NCI-H187 (cell line): ENCODE measurements at places on chromosomes 7 and 10.
A peak's percentile ranks its signal among the peaks of the same experiment; 100 is the strongest.

- no peak for DNase-seq
Measured at GRCh38 chr7:36309301-36309700, 80.4 kb upstream of the ANLN start.

- no peak for DNase-seq
Measured at GRCh38 chr10:8037941-8038894, 16.3 kb upstream of the GATA3 start.

DNA sequence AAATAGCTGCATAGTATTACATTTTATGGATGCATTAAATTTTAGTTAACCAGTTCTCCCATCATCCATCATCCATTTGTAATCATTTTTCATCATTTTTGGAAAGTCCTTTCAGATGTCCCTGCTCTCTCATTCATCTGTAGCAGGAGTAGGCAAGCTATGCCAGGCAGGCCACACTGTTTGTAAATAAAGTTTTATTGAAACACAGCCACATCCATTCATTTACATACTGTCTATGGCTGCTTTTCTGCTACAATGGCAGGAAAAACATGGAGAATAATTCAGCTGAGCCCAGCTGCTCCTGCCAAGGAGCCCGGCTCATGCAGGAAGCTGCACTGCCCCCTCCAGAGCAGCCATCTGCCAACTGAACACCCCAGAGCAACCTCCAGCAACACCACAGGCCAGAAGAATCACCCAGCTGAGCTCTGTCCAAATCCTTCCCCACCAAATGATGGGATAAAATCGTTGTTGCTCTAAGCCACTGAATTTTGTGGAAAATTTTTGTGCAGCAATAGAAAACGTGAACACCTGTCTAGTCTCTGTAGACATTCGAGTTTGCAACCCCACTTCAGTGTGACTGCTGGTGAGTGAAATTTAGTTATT, 19.6 kb downstream of the ITIH5 start:
- no peak for DNase-seq

- no peak for DNase-seq
Measured at GRCh38 chr7:120028636-120029035, 244.3 kb upstream of the KCND2 start.

GRCh38 chr7:101790566-101791293, 26.7 kb upstream of the CUX1 start:
- no peak for DNase-seq

DNA sequence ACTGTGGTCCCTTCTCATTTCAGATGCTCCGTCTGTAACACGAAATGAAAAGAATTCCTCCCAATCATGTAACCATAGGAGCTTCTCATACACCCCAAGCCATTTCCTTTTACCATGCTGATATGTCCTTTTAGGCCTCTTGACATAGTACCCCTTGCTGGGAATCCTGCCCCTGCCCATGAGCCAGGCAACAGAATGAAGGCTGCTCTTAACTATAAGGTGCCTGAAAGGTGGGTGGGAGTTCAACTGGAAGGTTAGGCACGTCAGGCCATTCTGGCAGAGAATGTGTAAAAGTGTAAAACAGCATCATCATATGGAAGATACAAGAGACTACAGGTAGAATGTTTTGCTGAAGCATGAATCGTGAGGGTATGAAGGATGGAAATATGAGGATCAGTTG, 22.5 kb downstream of the IL2RA start:
- no peak for DNase-seq

DNA sequence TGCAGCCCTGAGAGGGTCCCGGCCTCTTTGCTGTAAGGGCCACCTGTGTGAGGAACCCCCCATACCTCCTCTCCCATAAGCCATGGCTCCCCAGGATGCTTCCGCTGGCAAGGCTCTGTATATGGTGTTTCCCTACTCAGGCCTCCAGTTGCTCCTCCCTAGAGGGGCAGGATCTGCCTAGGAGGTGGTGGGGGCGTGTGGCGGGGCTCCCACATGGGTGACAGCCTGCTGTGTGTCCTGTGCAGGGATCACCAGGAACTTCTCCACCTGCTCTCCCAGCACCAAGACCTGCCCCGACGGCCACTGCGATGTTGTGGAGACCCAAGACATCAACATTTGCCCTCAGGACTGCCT, 25.7 kb upstream of the CSGALNACT2 start:
- DNase-seq = no peak

- no peak for DNase-seq
Measured at GRCh38 chr7:2289111-2289586, 25.1 kb downstream of the SNX8 start.

GRCh38 chr7:25840209-25840792, 311.7 kb upstream of the NFE2L3 start:
- no peak for DNase-seq

GRCh38 chr7:97020996-97021746, 3.5 kb downstream of the DLX5 start:
- no peak for DNase-seq

DNA sequence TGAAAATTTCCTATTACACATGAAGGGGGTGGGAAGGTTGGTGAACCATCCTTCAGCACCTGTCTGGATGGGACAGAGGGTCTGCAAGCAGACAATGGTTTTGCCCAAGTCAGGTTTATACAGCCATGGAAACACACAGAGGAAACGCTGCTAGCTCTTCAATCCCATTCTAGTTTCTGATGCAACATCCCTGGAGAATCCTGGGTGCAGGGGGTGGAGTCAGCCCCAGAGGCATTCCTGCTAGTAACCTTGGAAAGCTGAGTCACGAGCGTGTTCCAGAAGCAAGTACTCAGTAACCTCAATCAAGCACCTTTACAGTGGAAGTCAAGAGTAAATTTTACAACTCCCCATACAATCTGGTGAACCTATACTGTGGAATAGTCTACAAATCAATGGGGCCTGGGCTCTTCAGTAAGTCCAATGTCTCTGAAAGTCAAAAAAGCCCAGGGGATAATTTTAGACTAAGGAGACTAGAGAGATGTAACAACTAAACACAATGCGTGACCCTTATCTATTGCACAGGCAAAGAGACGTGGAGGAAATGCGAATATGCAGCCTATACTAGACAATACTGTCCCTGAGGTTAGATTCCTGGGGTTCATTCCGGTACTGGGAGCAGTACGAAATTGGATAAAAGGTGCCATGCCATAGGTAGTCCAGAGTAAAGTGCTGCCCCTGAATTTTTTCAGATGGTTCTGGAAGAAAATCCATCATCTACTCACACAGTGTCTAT, 95.4 kb downstream of the ZRANB1 start:
- no peak for DNase-seq

DNA sequence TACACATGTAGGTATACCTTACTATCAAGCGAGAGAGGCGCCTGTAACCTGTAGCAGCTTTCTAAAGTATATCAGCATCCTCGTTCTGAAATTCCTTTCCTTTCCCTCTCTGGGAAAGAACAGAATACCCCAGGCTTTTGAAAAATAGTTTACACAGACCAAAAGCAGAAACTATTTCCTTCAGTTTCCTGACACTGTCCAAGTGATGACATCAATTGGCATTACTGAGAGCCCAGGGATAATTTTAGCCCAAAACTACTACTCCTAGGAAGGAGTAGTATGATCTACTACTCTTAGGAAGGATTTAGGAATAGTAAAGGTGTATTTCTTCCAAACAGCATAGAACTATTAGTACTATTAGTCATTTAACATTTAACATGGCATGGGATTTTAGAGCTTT, 6.0 kb downstream of the GNG11 start:
- no peak for DNase-seq

DNA sequence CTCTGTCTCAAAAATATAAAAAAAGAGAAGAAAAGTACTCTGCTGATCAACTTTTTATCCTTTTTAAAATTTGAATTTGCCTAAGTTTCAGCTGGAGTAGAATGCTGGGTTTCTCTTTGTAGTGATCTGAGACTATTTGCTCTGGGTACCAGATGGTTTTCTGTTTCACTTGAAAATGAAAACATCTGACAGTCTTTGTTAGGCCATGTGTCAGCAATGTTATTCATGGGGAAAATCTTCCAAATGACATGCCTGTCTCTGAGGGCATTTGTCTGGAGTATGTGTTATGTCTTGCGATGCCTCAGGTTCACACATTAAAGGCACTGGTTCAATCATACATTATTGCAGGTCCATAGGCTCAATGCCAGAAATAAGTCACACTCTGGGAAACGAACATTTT, 175.3 kb upstream of the TMEM229A start:
- no peak for DNase-seq

DNA sequence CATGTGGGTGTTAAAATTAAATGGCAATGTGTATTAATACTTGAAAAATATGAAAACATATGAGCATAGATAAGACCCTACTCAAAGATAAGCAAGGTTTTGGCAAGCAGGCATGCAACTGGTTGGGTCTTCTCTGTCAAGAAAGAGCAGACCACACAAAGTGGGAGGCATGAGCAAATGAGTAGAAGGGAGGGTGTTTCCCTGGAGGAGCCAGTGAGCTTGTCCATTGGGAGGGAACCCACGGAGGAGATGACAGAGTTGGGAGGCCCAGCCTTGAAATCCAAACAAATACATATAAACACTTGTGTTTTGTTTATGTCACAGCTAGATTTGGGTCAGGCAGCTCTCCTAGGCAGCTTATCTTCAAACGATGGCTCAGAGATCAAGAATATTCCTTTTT, 134.5 kb upstream of the CXCL12 start:
- DNase-seq = no peak

- peak; percentile 11 for DNase-seq
Measured at GRCh38 chr10:24208661-24209431, at the start of gene KIAA1217. KIAA1217 (plus strand) TSS chr10:24209138; CDS start chr10:24209194, 56 bp downstream.

DNA sequence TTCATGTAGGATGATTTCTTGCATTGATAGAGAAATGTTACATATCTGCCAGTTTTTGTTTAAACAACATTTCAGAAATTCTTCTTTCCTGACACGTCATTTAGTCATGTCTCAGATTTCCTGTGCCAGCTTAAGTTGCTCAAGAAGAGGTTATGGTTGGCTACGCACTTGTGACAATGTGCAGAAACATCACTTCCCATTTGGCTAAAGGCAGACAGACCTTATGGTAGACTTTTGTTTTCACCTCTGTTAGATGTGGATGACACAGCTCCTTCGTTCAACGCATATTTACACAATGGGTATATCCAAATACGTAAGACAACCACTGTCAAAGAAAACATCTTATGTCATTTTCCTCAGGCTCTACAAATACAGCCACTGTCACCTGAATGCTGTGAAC, 125.8 kb downstream of the DOCK4 start:
- DNase-seq = peak; percentile 20

DNA sequence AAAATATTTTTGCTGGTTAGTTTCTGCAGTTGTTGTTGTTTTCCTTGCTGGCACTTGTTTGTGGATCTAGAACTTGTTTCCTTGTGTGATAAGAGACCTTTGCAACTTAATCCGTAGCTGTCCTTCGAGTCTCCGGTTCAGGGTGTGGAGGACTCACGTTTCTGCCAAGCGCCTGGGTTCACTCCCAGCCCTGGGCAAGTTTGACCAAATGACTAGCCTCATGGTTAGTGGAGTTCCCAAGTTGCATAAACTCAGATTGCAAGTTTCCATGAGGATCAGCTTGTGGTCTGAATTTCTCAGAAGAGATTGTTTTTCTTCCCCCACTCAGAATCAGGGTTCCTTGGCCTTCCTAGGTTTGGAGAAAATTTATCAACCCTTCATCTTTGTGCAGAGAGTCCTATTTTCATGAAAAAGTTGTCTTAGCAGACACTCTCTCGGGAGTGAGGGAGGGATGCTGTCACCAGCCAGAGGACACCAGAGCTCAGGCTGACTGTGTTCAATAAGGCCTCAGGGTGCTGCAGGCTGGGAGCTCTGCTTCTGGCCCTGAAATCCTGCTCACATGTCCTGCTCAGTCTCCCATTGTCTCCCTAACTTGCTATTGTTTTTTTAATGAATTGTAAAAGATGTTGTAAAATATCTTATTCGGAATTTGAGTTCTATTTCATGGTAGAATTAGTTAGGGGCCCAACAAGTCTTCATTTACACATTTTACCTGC, 377.7 kb upstream of the KLF6 start:
- DNase-seq = no peak

- DNase-seq = no peak
Measured at GRCh38 chr7:136074843-136075242, 97.7 kb upstream of the MTPN start.

- no peak for DNase-seq
Measured at GRCh38 chr7:27166531-27167505, 1.5 kb upstream of the HOXA9 start.

DNA sequence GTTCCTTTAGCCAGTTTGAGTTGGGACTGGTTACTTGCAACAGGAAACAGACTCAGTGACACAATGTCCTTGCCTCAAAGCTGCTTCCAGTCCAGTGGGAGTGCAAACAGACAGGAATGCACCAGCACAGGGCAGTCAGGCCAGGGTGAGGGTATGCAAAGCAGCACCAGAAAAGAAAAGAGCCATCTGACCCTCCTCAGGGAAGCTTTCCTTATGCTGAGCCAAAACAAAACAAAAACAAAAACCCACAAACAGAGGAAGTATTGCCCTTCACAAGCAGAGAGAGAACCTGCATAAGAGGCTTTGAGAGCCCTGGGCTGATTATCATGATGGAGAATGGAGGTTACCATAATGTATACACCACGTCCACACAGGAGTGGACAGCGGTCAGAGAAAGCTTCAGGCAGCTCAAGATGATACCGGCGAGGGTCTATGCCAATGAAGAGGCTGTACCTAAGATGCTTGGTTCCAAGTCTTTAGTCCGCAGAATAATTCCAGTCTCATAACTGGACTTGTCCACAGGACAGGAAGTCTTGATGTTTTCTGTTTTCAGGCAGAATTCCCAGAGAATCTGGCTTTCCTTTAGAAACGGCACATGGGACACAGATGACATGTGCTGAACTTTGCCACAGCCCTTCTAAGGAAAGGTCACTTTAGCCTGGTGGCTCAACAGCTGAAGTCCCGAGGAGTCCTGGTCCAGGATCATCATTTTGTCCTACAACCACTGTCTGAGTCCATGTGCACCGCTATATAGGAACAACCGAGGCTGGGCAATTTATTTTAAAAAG, 263.3 kb downstream of the TNS3 start:
- DNase-seq = no peak

- DNase-seq = no peak
Measured at GRCh38 chr10:314381-314780, 179.1 kb downstream of the ZMYND11 start.

- no peak for DNase-seq
Measured at GRCh38 chr7:1954366-1955004, 278.3 kb downstream of the MAD1L1 start.

GRCh38 chr7:39623732-39624441, 515 bp downstream of the RALA start:
- no peak for DNase-seq

DNA sequence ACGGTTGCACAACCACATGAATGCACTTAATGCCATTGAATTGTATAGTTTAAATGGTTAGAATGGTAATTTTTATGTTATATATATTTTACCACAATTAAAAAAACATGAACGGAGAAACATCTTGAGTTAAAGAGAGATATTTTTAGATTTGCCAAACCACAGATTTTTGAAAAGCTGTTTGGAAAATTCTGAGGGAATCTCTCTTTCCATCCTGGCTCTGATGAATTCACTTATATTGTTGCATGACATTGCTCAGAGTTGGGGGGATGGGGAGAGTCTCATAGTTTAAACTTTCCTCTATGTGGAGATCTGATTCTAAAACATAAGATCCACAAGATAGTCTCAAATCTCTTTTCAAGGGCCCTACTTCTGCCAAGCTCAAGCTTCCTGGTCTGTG, 275.0 kb upstream of the NPVF start:
- DNase-seq = no peak

- DNase-seq = no peak
Measured at GRCh38 chr10:111077785-111078504, 1.1 kb downstream of the ADRA2A start.
